ENCODE measurements at places on chromosomes 1 and 21.

DNA sequence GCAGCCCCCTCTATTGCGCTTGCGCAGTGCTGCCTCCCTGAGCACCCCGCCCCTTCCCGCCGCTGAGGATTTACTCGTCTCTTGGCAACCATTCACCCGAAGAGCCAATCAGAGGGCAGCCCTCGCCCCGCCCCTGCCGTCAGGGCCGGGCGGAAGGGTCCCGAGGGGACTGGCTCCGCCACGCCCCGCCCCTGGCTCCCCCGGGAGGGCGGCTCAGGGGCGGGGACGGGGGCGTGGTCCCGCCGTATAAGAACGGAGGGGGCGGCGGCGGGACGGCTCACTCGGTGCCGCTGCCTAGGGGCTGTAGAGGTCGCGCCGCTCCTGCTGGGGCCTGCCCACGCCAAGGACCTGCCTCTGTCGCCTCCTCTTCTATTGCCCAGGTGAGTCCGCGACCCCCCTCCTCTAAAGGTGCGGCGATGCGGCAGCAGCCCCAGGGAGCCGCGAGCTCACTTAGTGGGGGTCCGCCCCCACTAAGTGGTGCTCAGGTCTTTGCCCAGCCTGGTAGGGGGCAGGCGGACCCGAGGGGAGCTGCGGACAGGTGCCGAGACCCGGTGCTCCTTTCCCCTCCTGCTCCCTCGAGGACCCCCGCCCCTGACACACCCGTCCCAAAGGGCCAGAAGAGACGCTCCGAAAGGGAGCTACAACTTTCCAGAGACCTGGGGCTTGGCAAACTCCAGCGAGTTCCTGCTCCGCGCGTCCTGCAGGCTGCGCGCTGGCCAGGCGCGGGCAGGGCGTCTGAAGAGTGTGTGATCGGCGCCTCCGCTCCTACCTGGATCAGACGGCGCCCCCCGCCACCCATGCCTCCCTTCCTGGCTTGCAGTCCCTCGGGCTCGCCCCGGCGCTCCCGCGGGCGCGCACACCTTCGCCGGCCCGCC is at the start of gene TENT5C:
TSS of gene TENT5C (plus strand) at position 275 of the 875 bp plus-strand sequence. CDS start 16,821 bp downstream, outside the sequence.
- DNase-seq, result peak; percentile 94

DNA sequence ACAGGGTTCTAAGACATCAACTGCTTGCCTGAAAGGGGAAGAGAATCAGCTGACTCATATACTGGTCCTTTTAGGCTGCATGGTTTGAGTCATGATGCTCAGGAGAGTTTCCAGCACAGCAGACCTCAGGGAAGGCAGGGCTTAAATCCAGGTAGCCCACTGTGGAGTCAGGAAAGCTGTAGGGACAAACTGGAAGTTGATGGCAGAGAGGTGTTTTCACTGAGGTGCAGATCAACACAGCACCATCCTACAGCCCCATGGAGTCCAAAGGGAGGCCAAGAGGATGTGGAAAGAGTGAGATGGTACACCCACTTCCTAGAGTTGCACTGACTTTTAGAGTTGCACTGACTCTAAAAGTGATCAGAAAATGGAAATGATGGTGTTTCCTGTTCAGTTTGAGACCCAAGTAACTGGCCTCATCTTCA is 252.4 kb upstream of the DUSP10 start:
- DNase-seq, result no peak

GRCh38 chr1:101008229-101008834 is 17.3 kb downstream of the DPH5 start:
- DNase-seq, result no peak

GRCh38 chr1:78073441-78073840 is 27.7 kb downstream of the GIPC2 start:
- DNase-seq, result no peak

DNA sequence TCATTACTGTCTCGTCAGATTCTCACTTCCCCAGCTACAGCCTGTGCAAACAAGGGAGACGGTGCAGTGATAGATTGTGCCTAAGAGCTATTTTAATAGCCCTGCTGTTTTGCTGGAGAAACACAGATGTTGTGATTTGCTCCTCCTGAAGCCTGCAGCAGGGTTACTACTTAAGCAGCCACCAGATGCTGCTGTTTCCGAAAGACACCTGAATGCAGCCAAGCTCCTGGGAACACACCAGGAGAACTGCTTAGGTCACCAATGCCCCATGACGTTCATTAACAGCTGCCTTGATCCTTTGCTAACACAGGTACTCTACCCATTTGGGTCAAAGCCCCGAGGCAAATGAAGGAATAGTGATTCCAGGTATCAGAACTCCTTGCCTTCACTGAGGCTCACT is 411.8 kb upstream of the DAB1 start:
- DNase-seq, result no peak

GRCh38 chr1:1000357-1001056 is 610 bp upstream of the HES4 start:
- DNase-seq, result peak; percentile 54

DNA sequence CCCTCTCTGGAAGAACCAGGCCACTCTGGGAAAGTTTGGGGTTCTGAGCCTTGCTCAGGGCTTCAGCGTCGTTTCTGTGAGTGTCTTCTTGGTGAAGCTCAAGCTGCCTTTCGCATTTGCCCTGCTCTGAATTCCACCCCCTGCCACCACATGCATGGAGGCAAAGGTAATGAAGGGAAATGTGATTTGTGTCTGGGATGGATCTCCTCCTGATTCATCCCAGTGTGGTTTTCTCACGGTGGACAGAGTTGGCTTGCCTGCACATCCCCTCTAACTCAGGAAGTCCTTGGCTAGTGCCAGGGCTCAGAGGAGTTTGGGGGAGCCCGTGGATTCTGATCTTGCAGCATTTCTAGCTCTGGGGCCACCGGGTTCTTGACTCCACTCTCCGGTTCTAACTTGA is 173.6 kb upstream of the RAB4A start:
- no peak for DNase-seq

GRCh38 chr1:79737193-79737592 is 730.7 kb upstream of the ADGRL4 start:
- no peak for DNase-seq

DNA sequence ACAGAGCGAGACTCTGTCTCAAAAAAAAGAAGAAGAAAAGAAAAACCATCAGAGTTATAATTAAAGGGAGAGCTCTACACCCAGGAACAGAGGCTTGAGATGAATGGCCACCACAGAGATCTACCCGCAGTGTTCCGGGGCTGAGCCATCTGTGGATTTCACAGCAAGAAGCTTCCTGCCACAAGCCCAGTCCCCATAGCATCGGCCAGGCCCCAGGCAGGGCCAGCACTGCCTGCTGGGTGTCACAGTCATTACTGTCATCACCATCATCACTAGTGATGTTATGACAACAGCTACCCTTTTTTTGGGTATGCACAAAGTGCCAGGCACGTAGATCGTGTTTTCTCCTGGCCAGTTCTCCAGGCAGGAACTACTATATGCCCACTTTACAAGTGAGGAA is 111.6 kb upstream of the VAMP3 start:
- no peak for DNase-seq

DNA sequence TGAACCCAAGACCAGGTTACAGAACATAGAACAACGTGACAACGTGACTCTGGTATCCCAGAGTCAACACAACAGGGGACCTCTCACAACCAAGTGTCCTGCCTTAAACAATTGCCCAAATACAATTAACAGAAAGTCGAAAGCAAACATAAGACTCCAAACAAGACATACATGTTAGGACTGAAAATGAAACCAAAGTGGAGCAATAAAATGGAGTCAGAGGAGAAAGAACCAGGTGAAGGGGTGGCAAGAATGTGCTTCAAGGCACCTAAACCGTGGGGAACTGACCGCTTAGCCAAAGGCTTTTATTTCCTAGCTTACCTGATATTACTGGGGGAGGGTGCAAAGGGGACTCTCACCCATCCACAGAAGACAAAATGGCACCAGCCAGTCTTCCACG is 17.8 kb downstream of the BACE2 start:
- no peak for DNase-seq

DNA sequence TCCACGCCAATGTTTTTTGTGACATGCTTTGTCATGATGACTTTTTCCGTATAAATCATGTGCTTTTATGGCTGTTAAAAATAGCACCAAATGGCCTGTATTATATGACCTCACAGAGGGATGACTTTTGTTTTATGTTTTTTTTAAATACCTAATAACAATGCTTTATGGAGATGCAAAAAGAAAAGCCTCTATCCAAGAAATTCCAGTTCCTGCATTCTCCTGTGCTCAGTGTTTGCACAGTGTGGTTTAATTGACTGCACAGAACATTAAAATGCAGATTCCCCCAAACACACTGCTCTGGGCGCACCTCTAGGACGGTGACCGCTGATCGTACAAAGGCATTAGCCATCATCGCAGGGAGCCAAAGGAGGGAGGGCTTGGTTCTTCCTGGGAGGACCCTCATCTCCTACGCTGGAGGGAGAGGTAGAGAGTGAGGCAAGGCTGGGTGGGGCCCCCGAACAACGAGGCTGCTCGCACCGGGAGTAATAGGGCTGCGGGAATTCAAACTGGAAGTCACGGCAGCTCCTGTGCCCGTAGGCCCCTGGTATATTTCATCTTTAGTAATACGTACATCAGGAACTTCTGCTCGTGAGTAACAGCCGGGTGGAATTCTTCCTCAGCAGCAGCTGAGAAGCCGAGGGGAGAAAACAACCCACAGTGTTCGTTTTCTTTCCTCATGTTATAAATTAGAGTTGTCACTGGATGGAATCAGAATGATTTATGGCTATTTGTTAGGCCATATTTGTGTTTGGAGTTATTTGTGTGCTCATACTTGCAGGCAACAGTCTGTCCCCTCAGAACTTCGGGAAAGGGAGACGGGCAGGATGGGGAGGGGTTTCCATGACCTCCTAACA is 465.6 kb downstream of the CAMTA1 start:
- DNase-seq, result no peak

DNA sequence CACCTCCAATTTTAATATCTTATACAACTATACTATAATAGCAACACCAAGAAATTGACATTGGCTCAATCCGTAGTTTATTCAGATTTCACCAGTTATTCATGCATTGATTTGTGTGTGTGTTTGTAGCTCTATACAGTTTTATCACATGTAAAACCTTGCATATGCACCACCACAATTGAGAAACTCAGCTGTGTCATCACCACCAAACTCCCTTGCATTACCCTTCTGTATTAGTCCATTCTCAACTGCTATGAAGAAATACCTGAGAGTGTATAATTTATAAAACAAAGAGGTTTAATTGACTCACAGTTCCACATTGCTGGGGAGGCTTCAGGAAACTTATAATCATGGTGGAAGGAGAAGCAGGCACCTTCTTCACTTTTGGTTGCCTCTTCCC is 162.1 kb downstream of the PATJ start:
- no peak for DNase-seq

- DNase-seq, result no peak
These were observed 334.5 kb downstream of the NUF2 start for GRCh38 chr1:163656095-163656759.

GRCh38 chr1:88980870-88981269 is 11.6 kb downstream of the KYAT3 start:
- no peak for DNase-seq

DNA sequence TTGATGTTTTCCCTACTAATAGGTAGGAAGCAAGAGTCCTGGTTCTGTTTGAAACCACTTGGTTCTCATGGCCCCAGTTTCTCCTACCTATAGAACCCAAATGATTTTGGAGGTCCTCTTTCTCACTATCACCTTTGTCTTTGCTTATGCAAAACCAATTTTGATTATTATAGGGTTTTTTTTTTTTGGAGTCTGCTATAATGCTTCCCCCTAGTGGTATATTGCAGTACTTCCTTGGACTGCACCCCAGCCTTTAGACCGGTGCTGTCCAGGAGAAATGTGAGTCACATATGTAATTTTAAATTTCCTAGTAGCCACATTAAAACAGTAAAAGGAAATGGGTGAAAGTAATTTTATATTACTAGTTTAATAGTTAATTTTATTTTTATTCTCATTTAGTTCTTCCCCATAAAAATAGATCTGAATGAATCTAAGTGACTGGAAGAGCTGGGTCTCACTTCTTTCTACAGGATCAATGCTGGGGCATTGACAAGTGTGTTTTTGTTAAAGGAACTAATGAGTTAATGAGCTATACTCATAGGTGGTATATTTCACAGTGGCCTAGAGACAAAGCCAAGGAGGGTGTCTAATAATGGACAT is 10.6 kb downstream of the FCMR start:
- peak; percentile 45 for DNase-seq

- DNase-seq, result no peak
These were observed 23.8 kb upstream of the RAP1A start for GRCh38 chr1:111595807-111596206.

All from NCI-H1436 (cell line).